ENCODE measurements at places on chromosomes 3 and 15.

DNA sequence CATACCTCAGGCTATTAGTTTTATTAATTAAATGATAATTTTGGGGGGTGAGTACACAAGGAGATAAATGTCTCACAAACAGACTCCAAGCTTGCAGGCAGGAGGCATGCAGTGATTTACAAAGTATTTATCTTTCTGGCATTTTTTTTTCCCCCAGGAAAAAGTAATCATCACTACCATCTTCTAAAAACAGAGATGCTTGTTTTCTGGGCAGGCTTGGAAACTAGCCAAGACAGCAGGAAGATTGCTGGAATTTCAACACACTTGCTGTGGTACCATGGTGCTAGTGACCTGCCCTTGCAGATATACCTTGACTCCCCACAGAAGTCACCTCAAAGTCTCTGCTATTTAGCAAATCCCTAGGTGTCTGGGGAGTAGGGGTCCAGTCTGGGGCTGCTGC lies 732.8 kb upstream of the CFAP20DC start:
- DNase-seq = no peak

DNA sequence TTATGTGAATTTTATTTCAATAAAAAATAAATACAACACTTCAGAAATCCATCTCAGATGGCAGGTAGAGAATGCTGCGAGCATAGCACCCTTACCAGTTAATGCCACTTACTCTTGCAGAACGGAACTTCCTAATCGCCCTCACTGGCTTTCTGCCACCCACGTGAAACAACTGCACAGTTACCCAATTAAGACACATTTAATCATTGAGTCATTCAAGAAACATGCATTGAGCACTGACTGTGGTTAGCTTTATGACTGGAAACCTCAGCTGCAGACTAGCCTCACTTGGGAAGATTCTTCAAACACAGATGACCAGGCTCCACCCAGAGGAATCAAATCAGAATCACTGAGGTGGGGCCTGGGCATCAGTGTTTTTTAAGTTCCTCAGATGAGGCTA lies 5.6 kb upstream of the MFGE8 start:
- DNase-seq = peak; percentile 98

DNA sequence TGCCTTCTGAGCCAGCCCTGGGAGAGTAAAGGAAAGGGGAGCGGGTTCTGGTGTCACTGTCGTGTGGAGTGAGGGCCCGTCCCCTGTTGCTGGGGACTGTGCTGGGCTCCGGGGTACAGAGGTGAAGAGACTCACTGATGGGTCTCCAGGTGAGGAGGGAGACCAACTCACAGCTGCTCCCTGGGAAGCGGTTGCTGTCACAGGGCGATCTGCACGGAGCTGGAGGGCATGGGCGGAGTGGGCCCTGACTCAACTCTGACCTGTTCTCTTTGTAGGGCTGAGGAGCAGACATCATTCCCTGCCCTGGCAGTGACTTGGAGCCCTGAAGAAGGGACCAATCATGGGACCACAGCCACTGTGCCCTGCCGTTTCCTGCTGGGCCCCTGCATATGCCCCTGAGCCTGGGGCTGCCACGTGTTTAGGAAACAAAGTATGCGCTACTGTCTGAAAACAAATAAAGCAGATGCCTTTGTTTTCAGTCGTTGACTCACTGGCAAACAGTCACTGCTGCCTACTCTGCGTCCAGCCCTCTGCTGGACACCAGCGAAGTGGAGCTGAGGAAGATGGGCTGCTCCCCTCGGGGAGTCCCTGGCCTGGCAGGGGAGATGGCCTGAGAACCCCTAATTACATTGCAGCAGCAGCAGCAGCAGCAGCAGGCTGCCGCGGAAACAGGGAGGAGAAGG lies 22.9 kb upstream of the PLXNA1 start:
- DNase-seq = peak; percentile 43

GRCh38 chr3:38616658-38617057 lies 32.8 kb downstream of the SCN5A start:
- DNase-seq = no peak

DNA sequence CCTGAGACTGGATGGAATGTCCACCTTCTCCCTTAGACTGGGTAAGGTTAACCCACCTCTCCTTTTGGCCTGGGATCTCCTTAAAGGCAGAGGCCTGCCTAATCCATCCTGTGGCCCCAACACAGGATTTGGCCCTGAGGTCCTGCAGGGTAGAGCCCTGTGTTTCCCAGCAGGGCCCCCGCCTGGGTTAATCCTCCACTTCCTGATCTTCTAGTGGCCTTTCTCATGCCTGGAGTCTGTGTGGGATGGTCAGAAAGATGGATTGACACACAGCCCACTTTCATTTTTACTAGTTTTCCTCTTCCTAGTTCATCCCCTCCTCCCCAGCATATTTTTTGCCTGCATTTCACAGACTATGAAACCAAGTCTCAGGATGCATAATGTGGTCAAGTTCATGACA lies 48.9 kb upstream of the SLC6A6 start:
- no peak for DNase-seq

DNA sequence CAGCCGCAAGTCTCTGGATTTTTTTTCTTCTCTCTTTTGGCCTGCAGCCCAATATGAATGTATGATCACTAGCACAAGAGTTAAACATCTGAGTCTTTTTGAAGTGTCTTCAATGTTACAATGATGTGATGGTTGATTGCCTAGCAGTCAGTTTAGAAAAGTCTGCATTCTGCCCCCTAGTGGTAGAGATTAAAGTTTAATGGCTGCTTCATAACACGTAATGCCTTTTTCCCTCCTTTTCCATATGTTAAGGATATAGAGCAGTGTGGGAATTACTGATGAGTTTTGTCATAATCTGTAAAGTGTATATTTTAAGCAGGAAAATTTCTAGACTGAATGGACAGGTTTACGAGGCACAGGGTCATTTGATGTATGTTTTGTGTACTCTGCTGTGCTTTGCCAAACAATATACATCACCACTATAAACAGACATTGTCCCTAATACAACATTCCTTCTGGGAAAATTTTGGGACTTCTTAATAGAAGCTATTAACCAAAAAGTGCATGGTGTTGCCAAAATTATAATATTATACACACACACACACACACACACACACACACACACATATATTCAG lies 1038.5 kb upstream of the NR2F2 start:
- no peak for DNase-seq

- no peak for DNase-seq
Observed at GRCh38 chr3:128240232-128240631, 87.0 kb downstream of the EEFSEC start.

DNA sequence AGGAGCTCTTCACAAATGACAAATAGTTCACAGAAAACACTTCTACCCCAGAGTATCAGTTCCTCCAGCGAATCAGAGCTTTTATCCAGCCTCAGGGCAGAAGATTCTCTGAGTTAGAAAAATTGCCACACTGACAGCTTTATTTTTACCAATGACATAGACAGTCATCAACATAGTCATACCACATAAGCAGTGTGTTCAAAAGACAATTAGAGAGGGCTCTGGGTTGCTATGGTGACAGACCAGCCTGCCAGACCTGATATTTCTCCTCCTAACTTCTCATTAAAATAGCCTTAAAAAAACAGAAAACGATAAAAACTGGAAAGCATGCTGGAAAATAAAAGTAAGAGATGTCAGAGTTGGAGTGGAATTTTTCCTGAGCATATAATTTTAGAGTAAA lies 45.9 kb upstream of the COL6A5 start:
- no peak for DNase-seq

- DNase-seq = no peak
Observed at GRCh38 chr15:26433818-26434217, 339.0 kb downstream of the GABRB3 start.

- DNase-seq = no peak
Observed at GRCh38 chr3:69659180-69659910, 79.9 kb upstream of the MITF start.

Data from GM04503 (cell line).